HFF-Myc (cell line): ENCODE measurements at places on chromosomes 5 and 9.

GRCh38 chr5:163033656-163034055 is 403.7 kb upstream of the CCNG1 start:
- DNase-seq, result no peak

- peak; percentile 63 for DNase-seq
These were observed 156.7 kb downstream of the EBF1 start for GRCh38 chr5:158943057-158943456.

DNA sequence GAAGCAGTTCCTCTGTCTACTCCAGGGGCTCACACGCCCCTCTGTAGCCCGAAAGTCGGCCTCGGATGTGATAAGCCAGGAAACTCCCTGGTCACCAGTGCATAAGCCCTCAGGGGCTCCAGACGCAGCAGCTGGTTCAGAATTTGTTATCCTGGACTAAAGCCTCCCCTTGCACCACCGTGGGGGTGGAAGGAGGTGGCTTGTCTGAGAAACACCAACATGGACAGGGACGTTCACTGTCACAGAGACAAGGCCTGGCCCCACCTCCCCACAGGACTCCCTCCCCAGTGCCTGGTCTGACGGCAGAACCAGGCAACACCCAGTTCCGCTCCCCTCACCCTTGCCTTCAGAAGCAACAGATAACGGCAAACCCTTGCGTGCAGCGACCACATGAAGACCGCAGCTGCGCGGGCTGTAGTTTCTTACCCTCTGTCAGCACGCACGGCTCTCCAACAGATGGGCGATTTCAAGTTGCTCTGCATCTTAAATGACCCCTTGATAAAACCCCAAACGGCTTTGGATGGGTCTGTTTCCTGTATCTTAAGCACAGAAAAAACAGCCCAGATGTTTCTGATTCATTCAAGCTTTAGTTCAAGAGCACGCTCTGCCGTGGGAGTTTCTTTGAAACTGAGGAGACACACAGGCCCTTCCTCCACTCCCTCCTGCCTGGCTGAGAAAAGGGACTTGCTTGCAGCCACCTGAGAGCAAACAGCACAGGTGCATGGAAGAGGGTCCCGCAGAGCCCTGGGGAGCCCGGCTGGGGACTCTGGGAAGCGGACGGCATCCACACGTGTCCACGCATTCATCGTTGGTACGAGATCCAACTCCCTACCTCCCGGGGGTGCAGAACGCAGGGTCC is 44.7 kb upstream of the NKD2 start:
- DNase-seq, result peak; percentile 86

- DNase-seq, result no peak
These were observed 38.9 kb downstream of the DAB2IP start for GRCh38 chr9:121690316-121690715.

- no peak for DNase-seq
These were observed 502.8 kb upstream of the PAPPA start for GRCh38 chr9:115650768-115651167.

DNA sequence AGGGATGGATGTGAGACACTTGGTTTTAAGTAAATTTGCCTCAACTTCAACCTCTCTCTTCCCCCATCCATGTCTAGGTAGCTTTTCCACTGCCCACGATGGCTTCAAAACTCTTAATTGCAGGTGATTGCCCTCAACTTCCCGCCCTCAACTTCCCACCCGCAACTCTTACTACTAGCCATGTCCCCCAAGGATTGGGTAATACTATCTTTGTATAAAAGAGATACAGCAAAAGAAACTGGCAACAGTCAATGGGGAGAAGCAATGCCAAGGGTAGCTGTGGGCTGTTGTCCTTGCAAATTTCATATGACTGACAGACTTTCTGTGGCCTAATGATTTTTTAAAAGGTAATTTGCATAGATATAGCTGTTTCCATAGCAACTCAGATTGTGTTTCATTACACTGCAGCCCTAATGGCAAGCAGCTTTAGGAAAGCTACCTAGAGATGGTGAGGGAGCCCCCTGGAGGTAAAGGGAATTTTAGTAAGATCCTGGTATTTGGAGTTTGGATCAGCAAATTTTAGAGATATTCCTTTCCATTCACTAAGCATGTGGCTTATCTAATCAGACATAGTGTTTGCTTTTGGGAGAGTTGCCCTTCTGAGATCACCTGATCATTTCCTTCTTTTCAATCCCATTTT is 421.5 kb upstream of the DAP start:
- peak; percentile 16 for DNase-seq

DNA sequence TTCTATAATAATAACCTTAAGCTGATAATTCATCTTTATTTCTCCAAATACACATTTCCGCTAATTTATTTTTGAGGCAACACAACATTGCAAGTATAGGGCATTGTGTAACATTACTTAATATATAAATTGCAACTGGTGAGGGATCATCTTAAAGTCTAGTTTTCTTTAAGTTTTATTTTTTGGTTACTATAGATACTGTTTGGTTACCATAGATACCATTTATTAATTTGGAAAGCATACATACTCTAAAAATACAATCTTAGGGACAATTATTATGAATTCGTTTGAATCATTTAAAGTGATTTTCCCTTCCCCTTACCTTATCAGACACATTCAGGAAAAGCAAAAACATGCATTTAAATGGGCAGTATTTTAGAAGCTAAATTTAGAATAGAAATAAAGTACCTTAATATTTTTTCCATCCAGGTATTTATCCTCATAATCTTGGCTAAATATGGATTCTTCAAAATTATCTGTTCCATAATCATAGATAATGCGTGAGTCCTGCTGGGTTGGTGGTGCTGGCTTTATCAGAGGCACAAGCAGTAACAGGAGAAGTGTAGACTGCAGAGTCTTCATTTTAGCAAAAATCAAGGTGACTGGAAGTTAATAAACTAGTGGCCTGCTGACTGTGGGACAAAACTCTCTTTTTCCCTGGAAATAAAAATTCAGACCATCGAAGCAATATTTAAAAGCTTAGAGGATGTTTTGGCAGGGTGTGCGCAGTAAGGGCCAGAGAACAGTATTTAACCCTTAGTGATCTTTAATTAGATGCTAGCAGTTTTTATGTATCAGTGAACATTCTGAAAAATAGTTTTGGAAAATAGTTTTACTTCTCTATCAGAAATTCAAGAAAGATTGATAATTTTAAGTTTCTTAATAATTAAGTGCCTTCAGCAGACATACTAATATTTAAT is 1.3 kb downstream of the OGN start:
- DNase-seq, result no peak

GRCh38 chr5:64570395-64570996 is 64.7 kb downstream of the RGS7BP start:
- DNase-seq, result no peak

GRCh38 chr5:15441433-15442192 is 58.4 kb upstream of the FBXL7 start:
- no peak for DNase-seq

GRCh38 chr5:116068028-116068632 is 16.7 kb upstream of the COMMD10 start:
- DNase-seq, result peak; percentile 33

DNA sequence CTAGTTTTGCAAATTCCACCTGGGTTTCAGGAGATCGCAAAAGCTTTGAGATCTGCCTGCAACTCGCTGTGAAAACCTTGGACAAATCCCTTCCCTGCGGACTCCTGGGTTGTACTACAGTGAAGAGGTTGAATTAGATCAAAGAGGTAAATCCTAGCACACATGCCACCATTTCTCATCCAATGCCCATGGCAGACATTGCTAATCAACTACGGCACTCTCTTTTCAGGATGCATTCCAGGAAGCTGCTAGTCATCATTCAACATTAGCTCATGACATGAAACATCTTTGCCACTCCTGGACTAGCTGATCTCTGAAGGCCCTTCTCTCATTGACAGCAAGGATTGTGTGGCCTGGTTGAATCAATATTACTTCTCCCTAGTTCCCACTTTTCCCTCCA is 46.1 kb downstream of the PCDH1 start:
- no peak for DNase-seq

- DNase-seq, result no peak
These were observed 25.2 kb downstream of the HOMER1 start for GRCh38 chr5:79488775-79489174.

DNA sequence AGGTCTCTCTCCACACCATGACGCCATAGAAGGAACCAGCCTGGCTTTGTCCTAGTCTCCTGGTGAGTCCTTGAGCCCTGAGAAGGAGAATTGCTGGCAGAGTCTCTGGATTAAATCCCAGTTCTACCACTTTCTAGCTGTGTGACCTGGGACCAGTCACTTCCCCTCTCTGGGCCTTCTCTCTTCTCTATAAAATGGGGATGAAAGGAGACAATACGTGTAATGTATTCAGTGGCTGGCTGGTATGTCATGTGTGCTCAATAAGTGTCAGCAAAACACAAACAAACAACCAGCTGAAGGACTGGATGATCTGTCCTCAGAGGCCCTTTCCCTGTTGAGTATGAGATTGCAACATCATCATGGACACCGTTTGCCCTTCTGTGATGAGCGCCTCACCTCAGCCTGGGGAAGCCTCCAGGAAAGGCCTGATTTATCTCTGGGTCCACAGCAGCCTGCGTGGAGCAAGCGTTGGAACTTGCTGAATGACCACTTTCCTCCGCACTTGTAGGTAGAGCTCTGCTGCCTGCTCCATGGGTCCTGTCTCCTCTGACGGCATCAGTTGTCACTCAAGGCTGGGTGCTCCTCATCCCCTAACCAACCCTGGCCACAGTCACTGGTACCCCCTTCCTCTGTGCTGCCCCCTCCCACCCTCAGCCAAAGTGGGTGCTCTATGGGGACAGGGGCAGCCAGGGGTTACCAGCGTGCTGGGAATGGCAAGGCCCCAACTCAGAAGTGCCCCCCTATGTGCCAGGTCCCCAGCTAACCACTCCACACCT is 3.6 kb upstream of the NR5A1 start:
- no peak for DNase-seq

- no peak for DNase-seq
These were observed 251.0 kb downstream of the NR3C1 start for GRCh38 chr5:143152445-143152844.

- no peak for DNase-seq
These were observed 37.9 kb downstream of the GLRA1 start for GRCh38 chr5:151886546-151887275.

DNA sequence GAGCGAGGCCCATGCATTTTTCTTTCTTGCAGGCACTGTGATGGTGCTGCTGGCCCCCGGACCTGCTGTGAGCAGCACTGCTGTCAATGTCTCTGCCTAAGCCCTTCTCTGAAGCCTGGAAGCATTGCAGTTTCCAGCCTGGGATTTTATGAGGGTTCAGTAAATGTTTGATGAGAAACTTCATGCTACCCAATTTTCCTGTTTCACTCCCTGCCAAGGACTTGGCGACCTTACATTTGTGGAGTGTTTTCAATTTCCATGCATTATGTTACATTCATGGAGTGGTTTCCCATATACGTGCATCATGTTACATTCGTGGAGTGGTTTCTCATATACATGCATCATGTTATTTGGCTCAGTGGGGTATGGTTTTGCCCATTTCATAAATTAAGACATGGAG is 90.7 kb upstream of the PTCH1 start:
- DNase-seq, result no peak

- DNase-seq, result no peak
These were observed 27.2 kb downstream of the ATP6V0E1 start for GRCh38 chr5:173010547-173011464.

DNA sequence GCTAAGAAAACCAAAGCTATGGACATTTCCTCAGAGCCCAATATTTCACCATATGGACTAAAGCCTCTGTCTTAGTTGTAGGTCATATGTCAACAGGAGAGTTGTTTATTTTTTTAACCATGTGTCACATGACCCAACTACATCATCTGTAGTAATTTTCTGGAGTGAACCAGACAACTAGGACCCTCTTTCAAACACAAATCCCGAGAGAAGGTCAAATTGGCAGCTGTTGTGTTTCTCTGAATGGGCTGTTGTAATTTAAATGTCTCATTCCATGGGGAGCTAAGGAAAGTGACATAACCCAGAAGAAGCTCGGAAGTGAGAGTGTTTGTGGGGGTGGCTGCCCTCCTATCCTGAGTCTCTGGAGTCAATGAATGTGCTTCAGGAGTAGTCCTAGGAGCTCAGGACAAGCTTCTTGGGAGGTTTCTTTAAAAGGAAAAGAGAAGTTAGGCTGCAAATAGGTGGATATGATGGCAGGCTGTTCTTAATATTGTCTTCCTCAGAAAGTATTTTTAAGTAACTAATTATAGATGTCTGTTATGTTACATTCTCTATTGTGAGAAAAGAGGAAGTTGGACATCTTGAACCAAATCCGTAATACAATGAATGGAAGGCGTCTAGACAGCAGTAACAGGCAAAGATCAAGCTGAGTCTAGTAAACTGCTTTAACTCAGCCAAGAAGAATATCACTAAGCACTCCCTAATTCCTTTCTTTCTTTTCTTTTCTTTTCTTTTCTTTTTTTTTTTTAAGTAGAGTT is 50.1 kb downstream of the TMEM167A start:
- no peak for DNase-seq

DNA sequence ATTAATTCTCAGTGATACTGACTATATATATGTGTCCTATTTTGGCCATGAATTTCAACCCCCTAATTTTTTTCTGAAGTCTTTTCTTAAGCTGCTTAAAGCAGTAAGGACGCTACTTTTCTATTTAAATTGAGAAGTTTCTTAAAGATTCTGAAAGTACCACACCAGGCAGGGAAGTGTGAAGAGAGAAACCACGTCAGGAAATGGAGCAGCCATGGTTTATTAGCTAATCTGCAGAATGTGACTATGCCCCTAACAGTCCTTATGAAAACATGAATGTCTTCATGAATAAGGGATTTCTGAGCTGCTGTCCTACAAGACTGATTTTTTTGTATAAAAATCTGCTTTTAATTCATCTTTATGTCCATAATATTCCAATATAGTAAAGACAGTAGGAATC is 1724.3 kb upstream of the C9orf72 start:
- DNase-seq, result no peak

DNA sequence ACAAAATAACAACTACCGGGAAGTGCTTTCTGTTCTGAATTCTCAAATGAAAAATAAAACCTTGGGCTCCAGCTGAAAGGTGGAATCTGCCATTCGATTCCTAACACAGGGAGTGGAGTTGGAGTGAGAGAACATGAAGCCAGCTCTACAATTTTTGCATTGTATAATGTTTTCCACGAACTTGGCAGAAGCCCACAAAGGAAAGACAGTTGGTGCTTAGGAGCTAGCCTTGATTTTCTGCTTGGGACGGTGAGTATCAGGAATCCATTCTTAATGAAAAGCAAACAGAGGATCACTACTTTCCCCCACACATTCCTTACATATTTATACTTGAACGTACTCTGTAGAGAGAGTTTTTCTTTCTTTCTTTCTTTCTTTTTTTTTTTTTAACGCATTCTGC is 74.2 kb upstream of the FBXL7 start:
- no peak for DNase-seq

DNA sequence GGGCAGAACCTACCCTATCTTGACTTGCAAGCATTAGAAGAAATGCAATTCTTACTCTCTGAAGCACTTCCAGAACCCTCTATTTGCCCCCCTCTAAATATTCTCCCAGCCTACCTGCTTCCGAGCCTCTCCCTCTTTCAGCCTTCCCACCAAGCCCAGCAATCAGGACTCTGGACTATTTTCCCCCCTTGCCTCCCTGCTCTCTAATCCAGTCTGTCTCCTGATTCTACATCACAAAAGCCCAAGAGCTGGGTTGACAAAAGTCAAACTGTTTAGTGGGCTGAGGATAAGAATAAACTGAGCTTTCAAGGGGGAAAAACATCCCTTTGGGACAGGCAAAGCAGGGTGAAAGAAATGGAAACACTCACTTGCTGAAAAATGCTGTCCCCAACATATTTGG is 123.2 kb upstream of the KIF2A start:
- no peak for DNase-seq

GRCh38 chr5:149750596-149750995 is 20.5 kb downstream of the PPARGC1B start:
- no peak for DNase-seq
